ENCODE measurements at places on chromosomes 13 and 19. TPM values are rescaled to one million over a fixed set of nuclear protein-coding genes. Genes with fewer than 3 reads are reported as not detected.

S1PR4 gene
- total RNA-seq, result 0.23 TPM

RASGRP4 gene
- total RNA-seq, result 0.23 TPM

KLK3 gene
- not detected for total RNA-seq

PEAK3 gene
- not detected for total RNA-seq

SIGLEC12 gene
- total RNA-seq, result not detected

THAP8 gene
- 4.8 TPM for total RNA-seq

ATP4A gene
- total RNA-seq, result not detected

ATP8B3 gene
- total RNA-seq, result 0.69 TPM

PLIN4 gene
- total RNA-seq, result 0.23 TPM

POMP gene
- 65.7 TPM for total RNA-seq
